ENCODE measurements at places on chromosomes 5 and 9.

- H3K27me3 ChIP-seq = no peaks in the 10 kb centered on the region
- DNase-seq = no peak
- no peak overlapping the region for H3K27ac ChIP-seq
- H3K4me3 ChIP-seq = no peak overlapping the region
- H3K36me3 ChIP-seq = no peaks in the 10 kb centered on the region
Observed at GRCh38 chr9:137396227-137396626, 26.7 kb downstream of the EXD3 start.

DNA sequence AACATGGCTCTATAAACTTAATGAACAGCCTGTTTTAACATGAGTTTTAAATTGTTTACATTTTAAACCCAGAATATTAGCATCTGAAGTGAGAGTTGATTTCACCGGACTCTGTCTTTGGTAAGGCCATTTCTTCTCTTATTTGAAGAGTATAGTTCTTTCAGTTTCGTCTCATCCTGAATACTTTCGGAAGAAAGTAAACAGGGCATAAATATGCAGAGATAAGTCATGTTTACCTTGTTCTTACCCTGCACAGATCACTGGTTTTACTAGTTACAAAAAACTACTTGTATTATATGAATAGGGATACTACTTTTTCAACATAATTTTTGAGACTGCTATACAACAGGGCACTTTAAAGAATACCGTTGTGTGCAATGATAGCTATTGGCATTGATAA lies 656.3 kb upstream of the ZNF608 start:
- H3K4me3 ChIP-seq = no peak overlapping the region
- no peak for DNase-seq
- no peaks in the 10 kb centered on the region for H3K27me3 ChIP-seq
- no peaks in the 10 kb centered on the region for H3K36me3 ChIP-seq

DNA sequence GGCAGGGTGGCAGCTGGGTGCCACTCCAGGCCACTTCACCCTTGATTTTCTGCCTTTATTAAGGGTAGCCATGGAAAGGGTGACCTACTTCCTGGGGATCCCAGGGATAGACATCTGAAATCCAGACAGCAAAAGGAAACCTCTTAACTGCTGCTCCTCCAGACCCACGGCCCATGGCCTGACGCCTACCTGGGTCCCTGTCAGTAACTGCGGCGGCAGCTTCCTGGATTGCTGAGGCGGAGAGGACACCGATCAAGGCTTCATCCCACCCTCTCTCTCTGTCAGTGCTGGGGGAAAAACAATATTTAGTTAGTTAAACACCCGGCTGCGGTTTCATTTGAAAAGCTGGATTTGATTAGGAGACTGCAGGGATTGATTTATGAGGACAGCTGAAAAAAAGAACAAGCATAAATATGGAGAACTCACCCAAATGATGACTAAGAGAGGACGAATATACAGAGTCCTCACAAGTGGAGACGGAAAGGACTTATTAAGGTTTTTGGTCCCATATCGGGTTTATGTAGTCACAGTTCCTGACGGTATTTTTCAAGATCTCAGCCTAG lies 158.7 kb upstream of the KLF4 start:
- no peak overlapping the region for H3K4me3 ChIP-seq
- peaks cover 7% of the 10 kb centered on the region for H3K4me1 ChIP-seq
- DNase-seq = no peak
- no peak overlapping the region for H3K27ac ChIP-seq

DNA sequence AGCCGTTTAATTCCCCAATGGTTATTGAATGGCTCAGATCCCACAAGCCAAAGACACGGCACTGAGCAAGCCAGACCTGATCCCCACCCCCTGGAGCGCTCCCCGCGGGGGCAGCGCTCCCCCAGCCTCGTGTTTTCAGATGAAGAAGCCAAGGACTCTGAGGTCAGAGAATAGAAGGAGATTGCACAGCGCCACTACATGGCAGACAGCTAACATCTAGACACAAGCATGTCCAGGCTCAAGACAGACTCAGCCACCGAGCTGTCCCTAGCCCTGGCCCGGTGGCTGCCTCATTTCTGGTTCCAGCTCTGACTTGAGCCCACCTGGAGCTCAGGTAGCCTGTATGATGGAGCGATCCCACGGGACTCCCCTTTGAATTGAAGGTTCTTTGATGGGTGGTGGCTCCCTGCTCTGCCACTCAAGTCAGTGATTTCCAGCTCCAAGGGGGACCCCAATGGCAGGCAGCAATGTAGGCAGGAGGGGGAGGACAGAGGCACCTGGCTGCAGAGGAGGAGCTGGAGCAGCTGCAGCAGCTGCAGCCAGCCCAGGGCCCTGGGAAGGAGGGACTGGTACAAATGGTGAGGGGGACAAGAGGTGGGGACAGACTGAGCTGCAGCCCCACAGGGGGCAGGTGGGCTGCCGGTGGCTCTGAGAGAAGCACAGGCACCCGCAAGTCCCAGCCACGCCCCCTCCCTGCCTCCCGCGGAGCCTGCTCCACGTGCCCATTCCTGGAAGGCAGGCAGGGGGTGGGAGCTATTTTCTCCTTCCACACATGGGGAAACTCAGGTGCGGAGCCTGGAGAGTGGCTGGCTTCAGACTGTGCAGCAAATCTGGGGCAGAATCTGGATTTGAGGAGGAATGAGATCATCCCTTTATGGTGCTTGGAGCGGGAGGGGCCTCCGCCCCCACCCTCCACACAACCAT lies 40.2 kb downstream of the NTNG2 start:
- no peak for DNase-seq
- H3K36me3 ChIP-seq = no peaks in the 10 kb centered on the region
- no peak overlapping the region for H3K4me3 ChIP-seq
- peaks cover 76% of the 10 kb centered on the region for H3K27me3 ChIP-seq
- H3K27ac ChIP-seq = no peak overlapping the region

GRCh38 chr5:157476702-157477408 lies 16.8 kb downstream of the NIPAL4 start:
- no peaks in the 10 kb centered on the region for H3K27me3 ChIP-seq
- H3K4me1 ChIP-seq = peaks cover 8% of the 10 kb centered on the region
- no peaks in the 10 kb centered on the region for H3K36me3 ChIP-seq
- no peak overlapping the region for H3K27ac ChIP-seq

- H3K27me3 ChIP-seq = no peaks in the 10 kb centered on the region
- no peak overlapping the region for H3K4me3 ChIP-seq
- H3K27ac ChIP-seq = no peak overlapping the region
- DNase-seq = no peak
- H3K4me1 ChIP-seq = peaks cover 37% of the 10 kb centered on the region
- no peaks in the 10 kb centered on the region for H3K36me3 ChIP-seq
Observed at GRCh38 chr5:54643685-54644106, 126.1 kb downstream of the SNX18 start.

DNA sequence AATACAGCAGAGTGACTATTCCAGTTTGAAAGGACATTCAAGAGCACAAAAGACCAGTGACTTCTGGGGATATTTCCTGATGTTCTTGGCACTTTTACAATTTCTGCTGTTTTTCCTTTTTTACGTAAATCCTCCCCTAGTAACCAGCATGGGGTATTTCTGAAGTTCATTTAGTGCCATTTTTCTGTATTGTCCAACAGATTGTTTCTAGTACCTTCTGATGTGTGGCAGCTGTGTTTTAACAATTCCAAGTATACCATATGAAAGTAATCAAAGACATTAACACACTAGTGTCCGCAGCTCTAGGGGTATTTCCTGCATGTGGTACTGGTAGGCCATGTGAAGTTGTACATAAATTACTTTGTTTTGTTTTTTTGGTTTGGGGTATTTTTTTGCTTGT lies 53.0 kb upstream of the SMARCA2 start:
- no peak overlapping the region for H3K27ac ChIP-seq
- no peak for DNase-seq
- no peaks in the 10 kb centered on the region for H3K4me1 ChIP-seq
- H3K4me3 ChIP-seq = no peak overlapping the region
- no peaks in the 10 kb centered on the region for H3K27me3 ChIP-seq
- no peaks in the 10 kb centered on the region for H3K36me3 ChIP-seq

DNA sequence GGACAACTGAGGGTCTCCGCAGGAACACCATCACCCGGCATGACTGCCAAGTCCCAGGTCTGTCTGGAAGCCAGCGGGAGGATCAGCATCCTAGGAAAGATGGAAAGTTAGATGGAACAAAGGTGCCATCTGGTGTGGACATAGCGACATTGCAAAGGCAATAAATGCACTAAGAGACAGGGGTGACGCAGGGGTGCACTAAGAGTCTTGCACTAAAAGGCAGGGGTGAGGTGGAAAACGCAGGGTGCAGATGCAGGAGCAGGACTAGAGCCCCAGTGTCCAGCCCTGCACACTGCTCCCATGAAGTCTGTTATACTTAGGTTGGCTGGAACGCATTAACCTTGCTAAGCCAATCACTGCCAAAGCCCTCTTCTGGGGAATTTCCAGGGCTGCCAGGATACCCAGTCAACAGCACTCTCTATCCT lies 15.5 kb downstream of the ATOX1 start:
- H3K36me3 ChIP-seq = peaks cover 49% of the 10 kb centered on the region
- no peaks in the 10 kb centered on the region for H3K27me3 ChIP-seq
- peak; percentile 35 for DNase-seq

DNA sequence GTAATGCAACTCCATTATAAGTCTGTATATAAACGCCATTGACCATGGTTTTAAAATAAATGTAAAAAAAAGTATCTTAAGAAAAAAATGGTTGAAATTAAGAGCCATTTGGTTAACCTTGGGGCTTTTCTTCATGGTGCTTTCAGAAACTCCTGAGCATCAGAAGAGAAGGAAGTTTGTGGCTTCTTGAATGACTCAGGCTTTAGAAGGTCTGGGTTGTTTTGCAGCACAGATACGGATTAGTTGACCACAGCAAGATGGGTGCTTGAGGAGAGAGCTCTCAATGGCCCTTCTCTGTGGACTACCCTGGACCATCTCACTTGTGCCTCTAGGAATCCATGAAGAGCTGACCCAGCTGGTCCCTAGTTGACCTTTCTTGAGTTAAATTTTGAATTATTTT lies 189.5 kb downstream of the TMEM38B start:
- H3K4me3 ChIP-seq = no peak overlapping the region
- H3K4me1 ChIP-seq = no peaks in the 10 kb centered on the region
- H3K36me3 ChIP-seq = no peaks in the 10 kb centered on the region
- no peak for DNase-seq

GRCh38 chr5:4857761-4858160 lies 282.4 kb upstream of the ADAMTS16 start:
- no peaks in the 10 kb centered on the region for H3K36me3 ChIP-seq
- H3K4me1 ChIP-seq = no peaks in the 10 kb centered on the region
- no peaks in the 10 kb centered on the region for H3K27me3 ChIP-seq
- no peak overlapping the region for H3K27ac ChIP-seq
- no peak for DNase-seq

DNA sequence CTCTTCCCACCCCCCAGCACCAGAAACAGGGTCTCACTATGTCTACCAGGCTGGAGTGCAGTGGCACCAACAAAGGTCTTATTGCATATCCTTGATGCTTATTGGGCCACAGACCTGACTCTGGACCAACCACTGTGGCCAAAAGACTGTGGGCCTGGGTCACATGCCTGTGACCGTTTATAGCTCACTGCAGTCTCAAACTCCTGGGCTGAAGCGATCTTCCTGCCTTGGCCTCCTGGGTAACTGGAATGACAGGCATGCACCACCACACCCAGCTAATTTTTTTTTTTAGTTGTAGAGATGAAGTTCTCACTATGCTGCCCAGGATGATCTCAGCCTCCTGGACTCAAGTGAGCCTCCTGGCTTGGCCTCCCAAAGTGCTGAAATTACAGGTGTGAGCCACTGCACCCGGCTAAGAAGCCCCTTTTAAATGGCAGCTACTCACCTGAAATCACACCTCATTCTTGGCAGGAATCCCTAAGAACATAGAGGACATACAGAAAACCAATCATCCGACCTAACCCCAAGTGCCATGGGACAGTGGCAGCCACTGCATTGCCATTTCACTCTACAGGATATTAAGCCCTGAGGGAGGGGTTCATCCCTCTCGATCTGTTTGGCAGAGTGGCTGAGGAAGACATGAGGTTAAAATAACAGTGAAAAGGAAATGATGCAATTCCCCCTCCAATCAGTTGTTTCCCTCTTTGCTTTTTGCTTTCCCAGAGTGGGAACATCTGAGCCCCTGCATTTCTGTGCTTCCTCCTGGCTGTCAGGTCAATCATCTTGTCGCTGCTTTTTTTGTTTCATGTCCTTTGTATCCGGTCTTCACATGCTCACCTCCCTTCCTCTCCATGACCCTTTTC lies 74.6 kb downstream of the LRRC70 start:
- no peak overlapping the region for H3K4me3 ChIP-seq
- H3K4me1 ChIP-seq = no peaks in the 10 kb centered on the region
- H3K36me3 ChIP-seq = no peaks in the 10 kb centered on the region
- H3K27ac ChIP-seq = no peak overlapping the region

GRCh38 chr5:160434022-160434531 lies 12.4 kb downstream of the PTTG1 start:
- H3K27me3 ChIP-seq = peaks cover 17% of the 10 kb centered on the region
- DNase-seq = peak; percentile 30
- H3K27ac ChIP-seq = no peak overlapping the region
- H3K36me3 ChIP-seq = peaks cover 3% of the 10 kb centered on the region
- peaks cover 24% of the 10 kb centered on the region for H3K4me1 ChIP-seq
- no peak overlapping the region for H3K4me3 ChIP-seq

DNA sequence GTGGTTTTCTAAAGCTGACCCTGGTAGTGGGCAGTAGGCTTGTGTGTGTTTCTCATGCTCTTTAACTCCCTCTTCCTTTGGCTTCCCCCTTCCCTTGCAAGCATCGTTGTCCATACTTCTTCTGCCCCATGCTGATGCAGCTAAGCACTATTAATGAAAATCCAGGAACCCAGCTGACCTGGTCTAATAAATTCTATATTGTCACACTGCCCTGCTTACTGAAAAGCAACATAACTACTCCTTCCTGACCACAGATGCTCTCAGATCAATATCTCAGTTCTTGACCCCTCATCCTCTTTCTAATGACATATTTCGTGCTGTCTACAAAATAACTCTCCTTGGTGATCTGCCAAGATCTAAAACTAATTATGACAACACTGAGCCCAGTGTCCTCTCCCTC lies 405.5 kb downstream of the EFNA5 start:
- H3K4me3 ChIP-seq = no peak overlapping the region
- H3K4me1 ChIP-seq = no peaks in the 10 kb centered on the region
- no peak overlapping the region for H3K27ac ChIP-seq
- no peak for DNase-seq

- peak; percentile 28 for DNase-seq
- no peak overlapping the region for H3K27ac ChIP-seq
- H3K4me3 ChIP-seq = no peak overlapping the region
- H3K4me1 ChIP-seq = peaks cover 58% of the 10 kb centered on the region
Observed at GRCh38 chr9:112325600-112325999, 7.8 kb downstream of the PTBP3 start.

- no peaks in the 10 kb centered on the region for H3K27me3 ChIP-seq
- H3K27ac ChIP-seq = no peak overlapping the region
- H3K36me3 ChIP-seq = no peaks in the 10 kb centered on the region
- H3K4me3 ChIP-seq = no peak overlapping the region
- no peak for DNase-seq
- no peaks in the 10 kb centered on the region for H3K4me1 ChIP-seq
Observed at GRCh38 chr5:3103262-3103811, 351.9 kb upstream of the IRX2 start.

DNA sequence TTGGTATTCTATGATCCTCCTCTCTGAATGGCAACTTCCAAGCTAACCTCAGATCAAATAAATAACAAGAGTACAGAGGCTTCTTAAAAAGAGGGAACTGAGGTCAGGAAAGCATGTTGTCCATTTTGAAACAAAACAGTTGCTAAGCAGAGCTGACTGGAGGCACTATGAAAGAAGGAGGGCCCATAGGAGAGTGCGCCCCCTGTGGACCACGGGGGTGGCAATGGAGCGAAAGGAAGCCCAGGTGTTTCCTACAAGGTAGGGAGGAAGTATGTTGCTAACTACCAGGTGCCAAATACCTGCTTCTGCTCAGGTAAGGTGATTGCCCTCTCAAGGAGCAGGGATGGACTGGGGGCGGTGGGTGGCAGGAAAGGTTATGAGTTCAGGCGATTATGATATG lies 101.8 kb upstream of the MAST4 start:
- H3K27ac ChIP-seq = no peak overlapping the region
- DNase-seq = no peak
- H3K4me3 ChIP-seq = no peak overlapping the region
- no peaks in the 10 kb centered on the region for H3K36me3 ChIP-seq
